ENCODE measurements at places on chromosomes 13 and 19.

DNA sequence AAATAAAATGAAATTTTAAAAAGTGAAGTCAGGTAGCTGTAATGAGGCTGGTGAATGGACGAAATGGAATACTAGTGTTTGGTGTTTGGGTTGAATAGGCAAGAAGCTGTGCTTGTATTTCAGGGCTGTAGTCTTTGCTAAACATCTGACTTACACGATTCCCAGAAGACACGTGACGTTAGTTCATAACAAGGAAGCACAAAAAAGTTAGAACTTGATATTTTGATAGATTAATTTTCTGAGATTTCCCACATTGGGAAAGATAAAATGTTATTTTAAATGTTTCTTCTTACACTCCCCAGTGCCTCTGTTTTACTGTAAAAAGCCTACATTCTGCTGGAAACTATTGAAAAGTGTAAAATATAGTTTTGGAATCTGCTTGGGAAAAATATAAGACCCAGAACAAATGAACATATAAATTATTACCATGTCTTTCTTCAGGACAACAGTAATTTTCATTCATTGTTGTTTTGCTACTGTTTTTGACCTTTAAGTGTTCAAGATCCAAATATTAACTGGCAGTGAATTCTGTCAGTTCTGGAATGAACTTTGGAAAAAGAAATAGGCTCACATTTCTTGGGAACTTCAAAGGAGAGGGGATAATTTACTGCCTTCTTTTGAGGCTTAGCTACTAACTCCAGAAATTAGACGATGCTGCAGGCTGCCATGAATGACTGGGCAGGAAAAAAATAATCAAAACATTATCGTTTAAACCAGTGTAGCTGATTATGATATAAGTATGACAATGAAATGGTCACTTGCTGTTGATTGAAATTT, 241.3 kb downstream of the SLITRK6 start:
- DNase-seq = no peak

GRCh38 chr19:11538232-11539036, at the start of gene CNN1:
Gene CNN1 (plus strand): TSS chr19:11538851. CDS start chr19:11538928, 77 bp downstream.
- DNase-seq = peak; percentile 30

DNA sequence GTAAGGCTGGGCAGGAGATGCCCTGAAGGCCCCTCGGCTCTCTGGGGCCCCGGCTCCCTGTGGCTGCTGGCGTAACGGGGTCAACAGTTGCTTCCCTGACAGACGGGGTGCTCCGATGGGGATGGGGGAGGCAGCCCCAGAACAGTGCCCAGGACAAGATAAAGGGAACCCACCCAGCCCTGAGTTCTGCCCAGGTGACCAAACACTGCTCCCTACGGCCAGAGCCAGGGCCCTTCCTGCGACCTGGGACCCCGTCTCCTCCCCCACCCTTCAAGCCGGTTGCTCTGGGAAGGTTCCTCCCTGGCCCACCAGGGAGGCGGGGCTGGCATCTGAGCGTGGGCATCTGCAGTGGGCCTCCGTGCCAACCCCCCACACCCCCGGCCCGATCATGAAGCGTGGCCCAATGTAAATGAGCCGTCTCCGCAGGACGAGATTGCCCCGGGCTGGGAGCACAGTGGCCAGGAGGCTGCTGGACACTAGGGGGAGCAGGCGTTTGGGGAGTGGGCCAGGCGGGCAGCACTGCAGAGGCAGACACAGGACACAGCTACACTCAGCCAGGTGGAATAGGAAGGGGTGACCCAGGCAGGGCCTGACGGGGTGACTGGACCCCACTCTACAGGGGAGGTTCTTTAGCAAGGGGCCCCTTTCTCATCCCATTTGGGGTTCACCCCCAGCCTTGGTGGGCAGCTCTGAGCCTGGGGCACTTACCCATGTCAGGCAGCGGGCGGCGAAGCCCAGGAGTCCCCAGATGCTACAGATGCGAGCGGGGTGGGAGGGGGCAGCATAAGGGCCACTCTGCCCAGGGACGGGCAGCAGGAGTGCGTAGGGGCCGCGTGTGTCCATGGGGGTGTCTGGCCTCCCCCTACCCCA, 1.2 kb upstream of the NKPD1 start:
- no peak for DNase-seq

DNA sequence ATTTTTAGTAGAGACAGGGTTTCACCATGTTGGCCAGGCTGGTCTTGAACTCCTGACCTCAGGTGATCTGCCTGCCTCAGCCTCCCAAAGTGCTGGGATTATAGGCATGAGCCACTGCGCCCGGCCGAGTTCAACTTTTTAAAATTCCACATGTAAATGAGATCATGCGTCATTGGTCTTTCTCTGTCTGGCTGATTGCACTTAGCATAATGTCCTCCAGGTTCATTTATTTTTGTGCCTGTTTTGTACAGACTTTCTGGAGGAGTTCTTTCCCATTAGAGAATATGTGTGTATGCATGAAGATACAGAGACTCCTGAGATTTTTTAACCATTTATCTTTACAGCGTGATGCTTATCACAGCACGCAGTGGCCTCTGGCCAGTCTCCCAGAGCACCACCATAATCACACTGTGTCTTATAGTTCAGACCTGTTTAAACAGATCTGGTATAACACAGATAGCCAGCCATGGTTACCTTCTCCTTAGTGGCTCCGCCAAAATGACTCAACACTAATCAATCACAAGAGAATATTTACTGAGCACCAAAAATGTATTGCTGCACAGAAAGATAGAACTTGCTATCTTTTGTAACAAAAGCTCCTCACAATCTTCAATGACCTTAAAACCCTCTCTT, 11.4 kb upstream of the STARD13 start:
- no peak for DNase-seq

GRCh38 chr13:33285420-33286124, at the start of gene STARD13:
Gene STARD13 (minus strand): TSS chr13:33285755. CDS start chr13:33285638, 117 bp downstream.
- peak; percentile 9 for DNase-seq

DNA sequence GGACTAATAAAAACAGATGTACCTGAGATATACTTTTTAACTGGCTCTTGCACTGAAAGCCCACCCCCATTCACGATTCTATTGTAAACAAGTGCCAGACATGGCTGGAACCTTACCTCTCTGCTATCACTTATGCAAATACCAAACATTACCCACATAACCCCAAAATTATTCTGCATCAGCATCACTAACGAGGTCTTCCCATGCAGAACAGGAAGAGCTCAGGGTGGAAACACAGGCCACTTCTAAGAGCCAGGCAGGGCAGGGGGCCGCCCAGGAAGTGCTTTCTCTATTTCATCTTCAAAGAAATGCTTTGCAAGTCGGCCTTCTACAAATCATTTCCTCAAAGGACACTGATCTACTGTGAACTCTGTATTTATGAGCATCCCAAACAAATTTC, 7.3 kb downstream of the IRS2 start:
- peak; percentile 71 for DNase-seq

GRCh38 chr13:25906191-25906661, 145.6 kb downstream of the SHISA2 start:
- DNase-seq = no peak

DNA sequence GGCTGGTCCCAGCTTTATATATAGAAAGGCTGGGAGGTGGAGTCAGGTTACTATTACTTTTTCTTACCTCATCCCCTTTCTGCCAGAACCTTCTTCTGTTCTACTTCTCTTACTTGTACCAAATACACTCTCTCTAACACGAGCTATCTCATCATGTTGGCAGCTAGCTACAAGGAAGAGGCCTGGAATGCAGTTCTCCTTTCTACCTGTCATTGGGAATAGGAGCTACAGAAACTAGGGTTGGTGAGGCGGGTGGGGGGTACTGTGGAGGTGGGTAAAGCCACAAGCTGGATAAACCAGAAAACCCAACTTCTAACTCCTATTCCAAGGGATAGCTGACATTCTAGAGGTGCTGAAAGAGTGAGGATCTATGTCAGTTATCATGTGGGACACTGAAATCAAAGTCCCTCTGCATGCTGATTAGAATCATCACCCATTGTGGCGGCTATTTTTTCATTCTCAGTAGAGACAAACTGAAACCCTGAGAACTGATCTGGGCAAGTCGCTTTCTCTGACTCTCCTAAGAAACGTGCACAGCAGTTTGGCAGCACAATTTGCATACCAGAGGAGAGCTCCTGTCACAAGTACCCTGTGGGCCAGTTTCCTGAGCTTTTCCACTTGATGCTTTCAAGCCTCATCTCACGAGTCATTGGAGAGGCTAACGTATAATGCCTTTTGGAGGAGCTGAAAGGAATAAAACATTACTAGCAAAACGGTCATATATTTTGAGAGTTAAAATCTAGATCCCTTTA, 358.1 kb downstream of the ENOX1 start:
- no peak for DNase-seq

- DNase-seq = peak; percentile 59
Measured at GRCh38 chr19:55005684-55006488, 32.2 kb downstream of the GP6 start.

GRCh38 chr13:81610644-81611043, 1269.7 kb upstream of the SPRY2 start:
- DNase-seq = no peak

- DNase-seq = no peak
Measured at GRCh38 chr19:30263830-30264381, 108.3 kb upstream of the ZNF536 start.

DNA sequence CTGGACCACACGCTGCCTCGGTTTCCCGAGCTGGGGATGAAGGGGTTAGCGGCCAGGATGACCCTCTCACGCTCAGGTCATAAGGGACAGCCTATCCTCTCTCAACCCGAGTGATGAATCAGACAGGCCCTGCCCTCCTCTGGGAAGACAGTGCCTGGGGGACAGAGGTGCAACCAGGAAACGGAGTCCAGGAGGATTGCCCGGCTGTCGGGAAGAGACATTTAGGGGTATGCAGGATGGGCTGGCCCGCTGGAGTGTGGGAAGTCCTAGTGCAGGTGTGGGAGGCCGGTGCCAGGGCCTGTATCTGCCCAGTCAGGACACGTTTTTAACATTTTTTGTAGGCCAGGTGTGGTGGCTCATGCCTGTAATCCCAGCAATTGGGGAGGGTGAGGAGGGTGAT, 8.3 kb downstream of the LSM7 start:
- DNase-seq = no peak

DNA sequence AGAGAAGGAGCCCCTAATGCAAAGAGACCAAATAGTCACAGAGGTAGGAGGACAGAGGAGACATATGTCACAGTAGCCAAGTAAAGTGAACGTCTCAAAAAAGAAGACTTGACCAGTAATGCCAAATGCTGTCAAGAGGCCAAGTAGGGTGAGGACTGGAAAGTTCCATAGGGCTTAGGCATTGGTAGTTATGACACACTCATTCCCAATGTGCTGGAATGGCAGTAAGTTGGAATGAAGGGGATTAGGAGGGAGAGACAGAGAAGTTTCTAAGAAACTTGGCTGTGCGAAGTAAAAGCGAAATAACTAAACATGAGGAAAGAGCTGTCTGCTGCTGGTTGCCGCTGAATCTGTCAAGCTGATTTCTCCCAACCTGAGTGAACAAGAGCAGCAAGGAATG, 14.9 kb upstream of the FRY start:
- DNase-seq = no peak

- DNase-seq = peak; percentile 69
Measured at GRCh38 chr19:11092181-11092538, 2.9 kb downstream of the LDLR start.

GRCh38 chr19:36152019-36152351, 262 bp downstream of the COX7A1 start:
- DNase-seq = no peak

DNA sequence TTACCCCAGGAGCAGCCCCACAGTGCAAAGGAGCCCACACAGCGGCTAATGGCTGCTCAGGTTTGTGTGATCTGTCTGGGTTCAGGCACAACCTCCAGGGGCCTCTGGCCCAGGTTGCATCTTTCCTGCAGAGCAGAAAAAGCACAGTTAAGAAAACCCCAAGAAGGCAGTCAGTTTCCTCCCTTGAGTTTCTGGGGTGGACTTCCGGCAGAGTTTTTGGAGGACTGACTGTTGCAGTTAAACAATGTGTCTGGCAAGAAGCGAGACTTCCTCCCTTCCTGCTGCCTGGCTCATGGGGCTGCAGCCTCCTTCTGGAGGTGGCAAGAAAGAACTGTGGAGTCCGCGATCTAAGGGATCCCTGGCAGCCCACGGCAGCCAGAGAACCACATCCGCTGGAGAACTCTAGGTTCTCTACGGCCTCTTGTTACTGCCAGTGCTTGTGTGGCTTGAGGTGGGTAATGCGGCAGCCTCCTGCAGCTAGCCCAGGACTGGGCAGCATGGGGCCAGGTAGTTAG, 114.4 kb downstream of the ZDHHC20 start:
- DNase-seq = peak; percentile 72

DNA sequence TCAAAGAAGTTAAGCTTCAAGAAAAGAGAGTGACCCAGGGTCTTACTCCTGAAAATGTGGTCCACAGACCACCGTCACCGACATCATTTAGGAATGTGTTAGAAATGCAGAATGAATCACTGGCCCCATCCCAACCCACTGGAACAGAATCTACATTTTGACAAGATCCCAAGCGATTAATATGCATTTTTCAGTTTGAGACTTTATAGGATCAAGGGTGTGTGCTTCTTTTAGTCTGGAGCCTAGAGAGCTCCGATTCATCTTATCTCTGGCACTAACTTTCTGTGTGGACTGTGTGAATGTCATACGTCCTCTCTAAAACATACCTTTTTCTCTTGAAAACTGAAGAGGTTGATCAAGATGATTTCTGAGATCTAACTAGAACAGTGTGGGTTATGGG, 484.8 kb downstream of the MYO16 start:
- no peak for DNase-seq

DNA sequence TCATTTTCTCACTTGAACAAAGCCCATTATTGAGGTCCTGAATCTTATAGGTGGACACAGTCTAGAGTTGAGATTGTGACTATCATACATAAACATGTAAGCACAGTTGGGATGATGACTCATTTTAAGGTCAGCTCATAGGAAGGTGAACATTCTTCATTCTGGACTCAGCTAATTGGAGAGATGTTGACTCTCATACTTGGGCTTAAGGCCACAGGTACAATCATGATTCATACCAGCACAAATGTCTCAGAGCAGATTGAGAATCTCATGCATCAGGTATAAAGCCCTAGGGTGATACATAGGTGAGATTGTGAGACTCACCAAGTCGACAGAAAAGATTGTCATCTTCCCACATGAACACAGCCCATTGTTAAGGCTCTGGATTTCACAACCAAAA, 62.3 kb upstream of the ZNF724 start:
- no peak for DNase-seq

GRCh38 chr19:6720369-6721137, at the start of gene C3:
Gene C3 (minus strand): TSS chr19:6720650. CDS start chr19:6720589, 61 bp downstream.
- DNase-seq = peak; percentile 74

GRCh38 chr13:100508455-100508854, 80.1 kb downstream of the GGACT start:
- DNase-seq = no peak

- no peak for DNase-seq
Measured at GRCh38 chr13:97179501-97179900, 42.6 kb upstream of the MBNL2 start.

DNA sequence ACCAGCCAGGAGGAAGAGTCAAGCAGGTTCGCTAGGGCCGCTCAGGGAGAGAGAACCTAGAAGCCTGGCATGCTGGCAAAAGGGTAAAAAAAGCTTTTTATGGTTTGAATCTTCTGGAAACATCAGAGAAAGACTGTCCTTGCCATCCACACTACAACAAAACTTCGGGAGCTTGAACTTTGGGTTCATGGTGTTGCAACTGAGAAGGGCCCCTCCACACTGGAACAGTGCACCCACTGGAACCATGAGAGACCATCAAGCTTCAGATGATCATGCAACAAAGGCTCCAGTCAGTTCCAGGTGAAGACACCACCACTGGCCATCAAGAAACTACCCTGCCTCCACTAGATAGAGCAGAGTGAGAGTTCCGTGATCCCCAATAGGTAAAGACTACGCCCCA, 170.1 kb downstream of the RGCC start:
- DNase-seq = no peak
